ENCODE measurements at places on chromosomes 16 and 17. TPM values are rescaled to one million over a fixed set of nuclear protein-coding genes. Genes with fewer than 3 reads are reported as not detected.

The PDILT gene
- 0.87 TPM for total RNA-seq

The EPX gene
- total RNA-seq = not detected

The ALG1 gene
- 37.7 TPM for total RNA-seq

- DNase-seq = no peak
- no peaks in the 10 kb centered on the region for H3K27me3 ChIP-seq
- no peaks in the 10 kb centered on the region for H3K4me1 ChIP-seq
- H3K27ac ChIP-seq = no peak overlapping the region
These were observed 25.1 kb downstream of the TSC2 start for GRCh38 chr16:2072926-2073325.

DNA sequence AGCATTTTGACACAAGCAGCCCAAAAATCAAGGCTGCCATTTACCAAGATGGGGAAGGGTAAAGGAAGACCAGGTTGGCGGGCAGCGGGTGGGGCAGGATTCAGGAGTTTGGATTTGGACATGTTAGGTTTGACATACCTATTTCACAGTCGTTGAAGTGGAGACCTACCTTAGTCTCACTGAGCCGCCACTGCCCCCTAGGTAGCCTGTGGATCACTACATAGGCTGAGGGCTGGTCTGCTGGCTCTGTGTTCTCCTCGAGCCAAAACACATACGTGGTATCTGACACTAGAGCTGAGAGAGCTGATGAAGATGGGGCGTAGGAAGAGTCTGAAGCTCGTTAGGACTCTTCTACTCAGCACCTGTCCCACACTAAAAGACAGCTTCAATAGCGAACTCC is 115.1 kb downstream of the HIC1 start:
- no peaks in the 10 kb centered on the region for H3K36me3 ChIP-seq
- no peak overlapping the region for H3K4me3 ChIP-seq
- no peak for DNase-seq
- peaks cover 9% of the 10 kb centered on the region for H3K4me1 ChIP-seq
- no peaks in the 10 kb centered on the region for H3K27me3 ChIP-seq
- no peak overlapping the region for H3K27ac ChIP-seq

- no peaks in the 10 kb centered on the region for H3K27me3 ChIP-seq
- no peak for DNase-seq
- no peaks in the 10 kb centered on the region for H3K4me1 ChIP-seq
- no peaks in the 10 kb centered on the region for H3K36me3 ChIP-seq
These were observed 383.8 kb downstream of the ZFHX3 start for GRCh38 chr16:72664056-72664508.

DNA sequence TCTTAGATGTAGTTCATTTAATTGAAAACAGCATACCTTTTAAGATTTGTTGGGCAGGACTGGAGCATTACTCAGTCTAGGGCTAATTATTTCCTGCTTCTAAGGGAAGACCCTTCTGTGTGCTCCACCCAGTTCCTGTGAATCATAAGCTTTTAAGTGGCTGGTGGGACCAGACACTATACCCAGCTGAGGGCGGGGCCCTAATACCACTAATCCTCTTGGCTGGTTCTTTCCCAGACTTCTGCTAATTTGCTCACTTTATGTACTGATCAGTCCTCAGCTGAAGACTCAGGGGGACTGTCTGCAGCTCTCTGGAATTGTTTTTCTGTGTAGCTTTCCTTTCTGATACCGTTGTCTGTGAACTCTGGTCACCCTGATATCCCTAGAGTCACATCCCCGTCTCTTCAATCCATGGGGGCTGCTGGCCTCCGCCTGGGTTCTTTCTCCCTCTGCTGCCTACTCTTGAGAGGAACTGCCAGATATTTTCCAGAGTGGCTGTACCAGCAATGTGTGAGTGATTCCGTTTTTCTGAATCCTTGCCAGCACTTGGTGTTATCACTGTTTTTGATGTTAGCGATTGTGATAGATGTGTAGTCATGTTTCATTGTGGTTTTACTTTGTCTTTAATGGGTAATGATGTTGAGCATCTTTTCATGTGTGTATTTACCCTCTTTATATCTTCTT is 35.1 kb downstream of the MFSD11 start:
- no peak overlapping the region for H3K27ac ChIP-seq
- no peaks in the 10 kb centered on the region for H3K27me3 ChIP-seq

Data from prostate gland (tissue), 2 donors.